Left lobe of liver (tissue), 2 donors: ENCODE measurements at places on chromosomes 16 and 17. TPM values are rescaled to one million over a fixed set of nuclear protein-coding genes. Genes with fewer than 3 reads are reported as not detected.

The LPCAT2 gene
- 1.6 TPM for total RNA-seq

The CD300E gene
- total RNA-seq: 0.08 TPM

The RAB11FIP4 gene
- total RNA-seq: 6.5 TPM

The SLC6A4 gene
- 0.13 TPM for total RNA-seq

The TNFSF13 gene
- total RNA-seq: 5.9 TPM

The KRT38 gene
- not detected for total RNA-seq

The ROGDI gene
- total RNA-seq: 21.5 TPM

The CCL14 gene
- total RNA-seq: 16.9 TPM

The SYCE1L gene
- 0.65 TPM for total RNA-seq

The MYH13 gene
- not detected for total RNA-seq

The NHLRC4 gene
- 0.28 TPM for total RNA-seq

The TRIM16 gene
- total RNA-seq: 7.0 TPM

The SLC16A5 gene
- total RNA-seq: 1.2 TPM

The NDRG4 gene
- 2.4 TPM for total RNA-seq

The RHBDL3 gene
- 0.15 TPM for total RNA-seq

The KRTAP2-1 gene
- not detected for total RNA-seq

The CD7 gene
- 1.4 TPM for total RNA-seq

The KRT31 gene
- total RNA-seq: not detected

The KRTAP1-5 gene
- not detected for total RNA-seq

The MYH11 gene
- 2.7 TPM for total RNA-seq

The CCL5 gene
- 0.48 TPM for total RNA-seq

The SEC14L1 gene
- 20.1 TPM for total RNA-seq

The CD300LG gene
- total RNA-seq: not detected

The ATP2A1 gene
- 1.4 TPM for total RNA-seq

The RPL26 gene
- 397 TPM for total RNA-seq

The CD19 gene
- total RNA-seq: not detected

The KRTAP16-1 gene
- not detected for total RNA-seq

The ABCC12 gene
- total RNA-seq: 0.08 TPM

The CSH1 gene
- total RNA-seq: not detected

The GJC1 gene
- total RNA-seq: 0.53 TPM

The TP53TG3F gene
- not detected for total RNA-seq

The SULT1A2 gene
- total RNA-seq: 50.3 TPM
